AML-193 (cell line): ENCODE measurements at places on chromosomes 13 and 19.

GRCh38 chr13:20960663-20961309 is 58.2 kb upstream of the XPO4 start:
- DNase-seq, result peak; percentile 14

DNA sequence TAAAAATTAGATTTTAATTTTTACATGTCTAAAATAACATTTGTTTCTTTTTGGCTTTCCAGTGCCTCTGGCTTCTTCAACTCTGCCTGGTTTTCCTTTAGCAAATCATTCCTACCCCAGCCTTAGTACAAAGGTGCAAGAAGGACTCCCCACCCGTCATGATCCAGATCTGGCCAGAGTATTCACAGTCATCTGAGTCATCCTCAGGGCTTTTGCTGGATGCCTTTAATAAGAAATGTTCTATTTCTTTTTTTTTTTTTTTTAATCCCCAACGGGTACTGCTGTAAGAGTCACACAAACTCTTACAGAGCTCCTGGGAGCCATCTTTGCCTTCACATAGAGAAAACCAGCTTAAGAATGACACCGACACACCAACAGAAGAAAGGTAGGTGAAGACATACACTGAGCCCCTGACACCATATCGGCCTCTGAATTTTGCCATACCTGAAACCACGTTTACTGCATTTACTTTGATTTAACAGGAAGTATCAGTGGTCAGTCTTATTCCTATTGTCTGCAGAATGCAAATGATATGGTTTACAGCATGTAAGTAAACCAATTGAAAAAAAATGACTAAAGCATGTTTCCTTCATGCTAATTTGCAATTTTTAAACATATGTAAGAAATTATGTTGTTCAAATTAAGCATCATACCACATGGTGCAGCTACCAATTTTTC is 184.4 kb downstream of the NALCN start:
- no peak for DNase-seq

DNA sequence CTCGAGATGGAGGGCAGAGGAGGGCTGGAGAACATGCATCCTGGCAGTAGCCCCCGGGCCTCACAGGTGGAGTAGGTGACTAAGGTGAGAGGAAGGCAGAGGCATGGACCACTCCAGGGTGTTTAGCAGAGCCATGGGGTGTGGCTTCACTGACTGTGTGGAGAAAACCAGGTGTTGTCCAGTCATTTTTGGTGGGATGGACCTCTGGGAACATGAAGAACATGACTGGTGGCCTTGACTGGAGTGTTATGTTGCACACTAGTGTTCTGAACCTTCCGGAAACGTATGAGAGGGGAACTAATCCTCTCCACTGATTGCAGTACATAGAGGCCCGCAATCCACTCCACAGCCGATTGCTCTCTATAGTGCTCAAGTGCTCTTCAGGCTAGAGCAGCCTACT is 16.9 kb downstream of the MED26 start:
- DNase-seq, result no peak

GRCh38 chr13:44403461-44404056 is 29.9 kb downstream of the SERP2 start:
- no peak for DNase-seq

- no peak for DNase-seq
Observed at GRCh38 chr13:52599037-52599847, 43.0 kb upstream of the HNRNPA1L2 start.

DNA sequence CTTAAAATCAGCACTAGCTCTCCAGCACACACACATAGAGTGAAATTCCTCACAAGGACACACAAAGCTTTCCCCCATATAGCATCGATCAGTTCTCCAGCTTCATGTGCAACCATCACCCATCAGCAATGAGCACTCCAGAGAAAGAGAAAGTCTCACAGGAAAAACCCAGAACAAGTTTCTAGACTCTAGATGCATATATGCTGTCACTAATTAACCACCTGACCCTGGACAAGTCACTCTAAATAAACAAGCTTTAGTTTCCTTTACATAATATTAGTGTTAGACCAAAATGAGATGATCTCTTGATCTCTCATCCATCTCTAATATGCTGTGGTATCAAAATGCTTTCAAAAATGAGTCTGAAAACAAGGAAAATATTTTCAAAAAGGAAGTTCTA is 81.2 kb downstream of the TBC1D4 start:
- DNase-seq, result no peak

GRCh38 chr13:45258334-45258675 is 57.5 kb upstream of the KCTD4 start:
- no peak for DNase-seq

GRCh38 chr19:1279782-1280341 is 4.5 kb downstream of the FAM174C start:
- DNase-seq, result peak; percentile 67

DNA sequence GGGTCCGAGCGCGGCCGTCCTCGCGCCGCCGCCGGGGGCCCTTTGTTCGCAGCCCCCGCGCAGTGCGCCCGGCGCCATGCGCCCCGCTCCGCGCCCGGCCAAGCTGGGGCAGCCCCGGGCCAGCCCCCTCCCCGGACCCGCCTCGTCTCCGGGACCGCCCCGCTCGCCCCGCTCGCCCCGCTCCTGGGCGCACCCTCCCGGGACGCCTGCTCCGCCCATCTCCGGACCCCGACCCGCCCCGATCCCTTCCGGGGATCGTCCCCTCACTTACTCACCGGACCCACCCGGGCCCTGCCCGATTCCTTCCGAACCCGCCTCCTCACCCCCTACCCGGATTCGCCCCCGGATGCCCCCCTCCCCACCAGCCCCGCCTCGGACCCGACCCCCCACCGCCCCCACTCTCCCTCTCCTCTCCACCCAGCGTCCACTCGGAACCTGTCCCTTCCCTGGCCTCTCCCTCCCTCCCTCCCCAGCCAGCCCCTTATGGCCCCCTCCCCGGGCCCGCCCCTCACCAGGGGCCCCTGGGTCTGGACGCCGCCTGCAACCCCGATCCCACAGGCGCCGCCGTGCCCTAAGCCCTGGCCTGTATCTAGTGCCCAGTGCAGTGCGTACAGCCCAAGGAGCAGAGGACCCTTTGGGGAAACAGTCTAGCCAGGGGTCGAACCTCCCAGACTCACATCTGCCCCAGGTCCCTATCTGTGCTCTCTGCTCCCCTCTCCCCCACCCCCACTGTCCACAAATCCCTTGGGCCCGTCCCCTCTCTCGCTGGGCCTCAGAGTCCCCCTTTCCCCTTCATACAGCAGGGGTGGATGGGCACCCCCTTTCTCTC is at the start of gene CPAMD8:
CPAMD8 (minus strand) TSS at position 105 of the 829 bp plus-strand sequence. CDS start 168 bp downstream, outside the sequence.
- no peak for DNase-seq

- no peak for DNase-seq
Observed at GRCh38 chr19:1151917-1152587, 22.0 kb downstream of the SBNO2 start.

- DNase-seq, result no peak
Observed at GRCh38 chr13:46640843-46641242, 87.9 kb downstream of the LRCH1 start.

- no peak for DNase-seq
Observed at GRCh38 chr13:37587236-37587635, 11.3 kb downstream of the POSTN start.

DNA sequence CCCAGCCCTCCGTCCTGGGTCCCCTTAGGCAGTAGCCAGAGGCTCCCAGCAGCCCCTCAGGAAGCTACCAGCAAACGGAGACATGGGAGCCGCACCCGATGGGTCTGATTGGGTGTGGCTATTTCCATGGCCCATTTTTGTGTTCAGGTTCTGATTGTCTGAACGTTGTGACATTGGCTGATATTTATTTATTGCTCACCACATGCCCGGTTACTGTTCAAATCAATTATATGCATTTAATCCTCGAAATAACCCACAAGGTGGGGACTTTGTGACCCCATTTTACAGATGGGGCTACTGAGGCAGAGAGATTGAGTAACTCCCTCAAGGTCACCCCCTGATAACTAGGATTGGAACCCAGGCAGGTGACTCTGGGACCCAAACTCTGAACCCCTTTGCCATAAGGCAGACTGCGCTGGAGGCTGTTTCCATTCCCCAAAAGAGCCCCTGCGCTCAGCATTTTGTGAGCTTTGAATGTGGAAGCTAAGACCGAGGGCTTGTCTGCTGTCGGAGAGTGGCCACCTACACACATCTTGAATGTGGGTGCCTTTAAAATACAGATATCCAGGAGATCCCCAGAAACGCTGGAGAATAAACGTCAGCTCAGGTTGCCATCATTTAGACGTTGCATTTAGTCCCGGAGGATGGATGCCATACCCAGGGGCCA is 13.6 kb upstream of the MCF2L start:
- DNase-seq, result no peak

DNA sequence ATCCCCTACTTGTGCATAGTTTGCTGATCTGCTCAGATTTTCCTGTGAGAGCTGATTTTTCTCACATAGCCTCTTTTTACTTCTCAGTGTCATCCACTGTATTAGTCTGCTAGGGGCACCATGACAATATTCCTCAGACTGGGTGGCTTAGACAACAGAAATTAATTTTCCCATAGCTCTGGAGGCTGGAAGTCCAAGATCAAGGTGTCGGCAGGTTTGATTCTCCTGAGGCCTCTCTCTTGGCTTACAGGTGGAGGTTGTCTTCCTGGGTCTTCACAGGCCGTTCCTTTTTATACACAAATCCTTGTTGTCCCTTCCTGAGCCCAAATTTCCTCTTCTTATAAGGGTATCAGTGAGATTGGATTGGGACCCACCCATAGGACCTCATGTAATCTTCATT is 9.2 kb downstream of the LRCH1 start:
- no peak for DNase-seq

GRCh38 chr13:114121496-114122126 is 10.8 kb downstream of the RASA3 start:
- no peak for DNase-seq

- DNase-seq, result no peak
Observed at GRCh38 chr13:100875392-100876043, 200.9 kb upstream of the TMTC4 start.

DNA sequence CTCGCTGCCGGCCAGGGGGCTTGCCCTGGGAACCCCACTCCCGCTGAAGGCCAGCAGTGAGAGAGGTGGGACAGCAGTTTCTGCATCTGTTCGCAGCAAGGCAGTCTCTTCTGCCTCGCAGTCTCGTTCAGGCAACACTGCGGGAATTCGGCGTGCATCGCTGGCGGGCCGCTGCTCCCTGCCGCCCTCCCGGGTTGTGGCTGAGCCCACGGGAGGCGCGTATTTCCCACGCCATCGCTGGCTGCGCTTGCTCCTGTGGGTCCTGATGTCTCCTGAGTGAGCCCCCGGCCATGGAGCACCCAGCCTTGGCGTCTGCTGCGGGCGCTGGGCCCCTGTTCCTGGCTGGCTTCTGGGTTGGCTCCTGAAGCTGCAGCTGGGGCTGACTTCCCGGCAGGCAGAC is 227.9 kb downstream of the TEX29 start:
- no peak for DNase-seq

DNA sequence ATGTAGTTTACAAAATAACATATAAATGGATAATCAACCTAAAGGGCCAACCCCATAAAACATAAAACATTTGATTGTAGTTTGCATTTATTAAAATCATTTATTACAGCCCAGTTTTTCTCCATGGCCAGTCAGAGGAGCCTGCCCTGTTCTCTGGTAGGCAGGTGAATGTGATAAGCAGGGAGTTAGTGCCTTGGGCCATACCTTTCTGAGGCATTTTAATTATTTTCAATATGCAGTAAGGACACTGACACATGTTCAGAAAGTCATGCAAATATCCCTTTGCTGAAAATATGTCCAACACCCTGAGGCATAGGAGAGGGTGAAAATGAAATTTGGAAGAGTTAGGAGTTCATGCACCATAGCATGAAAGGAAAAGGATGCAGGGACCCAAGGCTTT is 242.6 kb upstream of the EDNRB start:
- no peak for DNase-seq

DNA sequence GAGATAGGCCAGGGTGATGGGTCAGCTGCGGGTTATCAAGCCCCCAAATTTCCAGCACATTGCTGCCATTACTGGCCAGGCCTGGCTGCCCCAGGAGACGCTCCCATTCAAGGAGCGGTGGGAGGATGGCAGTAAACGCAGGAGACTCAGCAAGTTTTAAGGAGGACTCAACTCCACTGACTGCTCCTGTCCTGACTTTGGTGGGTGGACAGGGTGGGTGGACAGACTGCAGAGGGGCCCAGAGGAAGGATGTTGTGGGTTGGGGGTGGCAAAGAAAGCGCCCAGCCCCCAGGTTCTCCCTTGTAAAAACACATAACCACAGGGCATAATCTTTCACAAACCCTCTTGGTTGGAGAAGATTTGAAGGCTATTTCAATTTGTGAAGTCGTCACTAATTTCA is 4.4 kb downstream of the GJB6 start:
- no peak for DNase-seq

DNA sequence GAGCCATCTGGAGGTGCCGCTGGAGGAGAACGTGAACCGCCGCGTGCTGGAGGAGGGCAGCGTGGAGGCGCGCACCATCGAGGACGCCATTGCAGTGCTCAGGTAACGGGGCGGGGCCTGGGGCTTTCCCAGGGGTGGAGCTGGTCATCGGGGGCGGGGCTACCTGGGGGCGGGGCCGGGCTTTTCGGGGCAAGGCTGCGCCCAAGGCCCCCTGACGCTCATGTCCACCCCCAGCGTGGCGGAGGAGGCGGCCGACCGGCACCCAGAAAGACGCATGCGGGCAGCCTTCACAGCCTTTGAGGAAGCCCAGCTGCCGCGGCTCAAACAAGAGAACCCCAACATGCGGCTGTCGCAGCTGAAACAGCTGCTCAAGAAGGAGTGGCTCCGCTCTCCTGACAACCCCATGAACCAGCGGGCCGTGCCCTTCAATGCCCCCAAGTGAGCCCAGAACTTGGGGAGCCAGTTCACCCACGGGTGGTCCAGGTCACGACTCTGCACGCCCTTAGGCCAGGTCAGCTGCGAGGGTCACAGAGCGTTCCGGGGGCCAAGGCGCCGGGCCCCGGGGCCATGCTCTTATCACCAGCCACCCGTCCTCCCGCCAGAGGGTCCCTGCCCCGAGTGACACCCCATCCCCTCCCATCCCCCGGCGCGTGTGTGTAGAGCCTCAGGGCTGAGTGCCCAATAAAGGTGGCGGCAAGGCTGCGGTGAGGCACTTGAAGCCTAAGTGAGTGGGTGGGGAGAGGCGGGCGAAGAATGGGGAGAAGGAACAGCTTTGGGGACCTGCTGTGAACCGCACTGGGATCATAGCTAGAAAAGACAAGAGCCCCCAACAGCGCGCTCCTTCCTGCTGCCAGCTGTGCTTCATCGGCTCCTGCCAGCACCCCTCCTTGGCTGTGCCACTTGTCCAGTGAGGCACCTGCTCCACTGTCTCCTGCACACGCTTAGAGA is 10.7 kb downstream of the CCDC124 start:
- DNase-seq, result no peak

- DNase-seq, result peak; percentile 32
Observed at GRCh38 chr19:16367261-16367683, 42.6 kb downstream of the KLF2 start.

DNA sequence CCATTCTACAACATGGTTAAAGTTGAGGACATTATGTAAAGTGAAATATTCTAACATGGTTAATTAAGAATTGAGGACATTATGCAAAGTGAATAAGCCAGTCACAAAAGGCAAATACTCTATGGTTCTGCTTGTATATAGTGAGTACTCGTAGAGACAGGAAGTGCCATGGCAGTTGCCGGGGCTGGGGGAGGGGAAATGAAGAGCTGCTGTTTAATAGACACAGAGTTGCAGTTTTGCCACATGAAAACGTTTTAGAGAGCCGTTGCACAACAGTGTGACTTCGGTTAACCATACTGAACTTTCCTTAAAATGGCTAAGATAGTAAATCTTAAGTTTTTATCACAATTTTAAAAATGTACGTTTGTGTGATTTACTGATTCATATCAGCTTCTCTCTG is 176.9 kb downstream of the SHISA2 start:
- DNase-seq, result peak; percentile 40
